ENCODE measurements at places on chromosomes 6 and 20.

GRCh38 chr6:56445818-56446217 is 196.9 kb downstream of the DST start:
- DNase-seq = no peak

- DNase-seq = no peak
These were observed 85.3 kb downstream of the PTPN1 start for GRCh38 chr20:50595433-50595895.

DNA sequence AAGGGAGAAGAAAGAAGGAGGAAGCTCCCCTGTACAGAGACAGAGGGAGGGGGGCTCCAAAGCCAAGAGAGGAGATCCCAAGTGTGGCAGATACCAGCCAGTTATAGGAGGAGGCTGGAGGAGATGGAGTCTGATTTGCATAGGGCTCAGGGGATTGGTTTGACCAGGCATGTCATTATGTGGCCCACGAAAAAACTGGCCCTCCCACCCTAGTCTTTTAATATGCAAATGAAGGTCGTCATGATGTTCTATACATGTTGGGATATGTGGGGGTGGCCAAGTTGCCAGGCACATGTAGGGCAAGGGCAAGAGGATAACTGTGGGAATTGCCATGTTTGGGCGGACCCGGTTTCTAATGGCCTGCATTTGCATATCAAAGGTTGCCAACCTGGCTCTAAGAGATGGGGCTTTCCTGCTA is 17.6 kb upstream of the ZFP64 start:
- DNase-seq = no peak

- DNase-seq = no peak
These were observed 38.3 kb downstream of the FAM120B start for GRCh38 chr6:170344631-170345576.

DNA sequence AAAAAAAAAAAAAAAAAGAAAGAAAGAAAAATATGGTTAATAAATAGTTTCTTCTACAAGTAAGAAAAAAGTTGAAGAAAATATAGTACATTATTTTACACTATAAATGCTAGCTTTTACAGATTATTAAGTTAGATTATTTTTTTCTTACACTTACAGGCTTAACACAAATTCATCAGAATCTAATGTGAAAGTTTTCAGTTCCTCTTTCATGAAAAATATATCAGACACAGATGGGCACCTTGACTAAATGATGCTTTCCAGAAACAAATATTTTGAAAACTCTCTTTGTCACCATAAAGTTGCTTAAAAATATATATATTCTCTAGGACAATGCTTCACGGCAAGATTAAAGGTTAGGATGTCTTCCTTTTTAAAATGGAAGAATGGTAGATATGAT is 321.8 kb upstream of the HSF2 start:
- no peak for DNase-seq

DNA sequence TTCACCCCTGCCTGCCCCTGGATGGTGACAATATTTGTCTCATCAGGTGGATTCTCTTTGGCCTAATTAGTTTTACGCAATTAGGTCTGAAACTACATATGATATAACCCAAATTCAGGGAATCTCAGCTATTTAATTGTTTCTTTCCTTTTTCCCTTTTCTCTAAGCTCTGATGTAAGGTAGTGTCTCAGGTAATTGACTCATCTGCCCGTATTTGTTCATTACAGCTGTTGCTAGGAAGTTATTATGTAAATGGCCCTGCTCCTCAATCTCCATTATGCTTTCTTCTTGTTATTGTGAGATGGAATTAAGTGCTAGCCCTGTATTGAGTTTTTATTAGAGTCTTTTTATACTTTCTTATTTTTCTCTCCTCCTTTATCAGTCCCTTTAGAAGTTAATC is 378.2 kb upstream of the ARID1B start:
- no peak for DNase-seq

GRCh38 chr6:86937219-86938079 is at the start of gene HTR1E:
Gene HTR1E, plus strand, starts transcription at chr6:86937528. Its CDS starts 77,807 bp downstream, at chr6:87015335.
- DNase-seq = peak; percentile 67

GRCh38 chr20:56683077-56683865 is 54.2 kb downstream of the TFAP2C start:
- DNase-seq = no peak

- DNase-seq = no peak
These were observed 20.8 kb downstream of the DUSP22 start for GRCh38 chr6:313087-313486.

GRCh38 chr6:2961506-2961905 is 9.9 kb downstream of the SERPINB6 start:
- no peak for DNase-seq

DNA sequence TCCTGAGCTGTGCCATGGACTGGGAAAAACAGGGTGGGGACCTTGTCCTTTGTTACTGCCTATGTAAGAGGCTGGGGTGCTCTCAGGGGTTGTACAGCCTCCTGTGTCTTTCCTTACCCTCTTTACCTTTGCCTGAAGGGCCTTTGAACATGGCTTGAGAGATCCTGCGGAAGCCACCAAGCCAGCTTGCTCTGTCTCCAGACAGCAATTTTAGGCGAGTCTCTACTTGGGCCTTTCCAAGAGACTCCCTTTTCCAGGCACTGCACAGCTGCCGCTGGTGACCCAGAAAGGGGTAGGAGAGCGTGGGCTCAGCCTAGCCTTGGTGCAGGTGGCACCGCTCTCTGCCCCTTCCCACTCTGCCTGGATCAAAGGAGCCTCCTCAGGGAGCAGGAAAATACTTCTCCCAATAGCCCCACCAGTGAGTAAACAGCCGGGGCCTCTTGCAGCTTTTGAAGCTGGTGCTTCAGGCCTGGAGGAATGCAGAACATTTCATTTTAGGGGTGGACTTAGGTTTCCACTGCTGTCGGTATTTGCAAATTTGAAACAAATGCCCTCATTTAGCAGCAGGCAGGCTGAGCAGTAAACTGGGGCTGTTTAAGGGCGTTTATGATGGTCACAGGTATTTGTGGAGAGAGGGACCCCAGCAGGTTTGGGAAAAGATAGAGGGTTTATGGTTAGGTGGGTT is 13.9 kb downstream of the PTK7 start:
- no peak for DNase-seq

- no peak for DNase-seq
These were observed 306.3 kb downstream of the PHF3 start for GRCh38 chr6:63941747-63942470.

DNA sequence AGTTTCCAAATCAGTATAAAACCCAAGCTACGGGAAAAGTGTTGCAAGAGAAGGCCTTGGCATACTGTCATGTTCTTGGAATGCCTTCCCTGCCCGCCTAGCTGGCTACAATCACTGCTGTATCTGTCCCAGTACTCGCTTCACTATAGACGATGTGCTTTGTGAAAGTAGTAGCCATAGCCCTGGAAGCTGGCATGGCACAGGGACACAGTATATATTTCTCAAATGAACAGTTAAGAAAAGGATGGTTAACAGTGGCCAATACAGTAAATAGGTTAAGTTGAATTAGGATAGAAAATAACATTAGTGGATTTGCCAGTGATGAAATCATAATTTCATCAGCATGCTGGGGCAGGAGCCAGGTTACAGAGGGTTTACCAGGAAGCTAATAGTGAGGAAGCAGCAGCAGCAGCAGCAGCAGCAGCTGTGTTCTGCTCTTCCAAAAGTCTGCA is 499.3 kb downstream of the CDKAL1 start:
- DNase-seq = no peak

DNA sequence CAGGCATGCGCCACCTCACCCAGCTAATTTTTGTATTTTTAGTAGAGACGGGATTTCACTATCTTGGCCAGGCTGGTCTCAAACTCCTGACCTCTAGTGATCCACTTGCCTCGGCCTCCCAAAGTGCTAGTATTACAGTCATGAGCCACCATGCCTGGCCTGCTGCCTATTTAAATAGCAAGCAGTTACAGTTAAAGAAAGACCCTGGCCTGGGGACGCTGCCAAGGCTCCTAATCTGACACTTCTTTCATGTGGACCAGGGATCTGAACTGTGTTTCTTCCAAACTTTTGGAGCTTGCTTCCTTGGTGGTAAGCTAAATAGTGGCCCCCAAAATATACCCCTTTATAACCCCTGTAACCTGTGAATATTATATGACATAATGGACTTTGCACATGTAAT is 15.3 kb downstream of the PPARD start:
- DNase-seq = no peak

- no peak for DNase-seq
These were observed 53.8 kb upstream of the CCDC28A start for GRCh38 chr6:138719744-138720143.

- DNase-seq = no peak
These were observed 14.4 kb upstream of the FOXO3 start for GRCh38 chr6:108546079-108547049.

GRCh38 chr6:156057869-156058268 is 602.2 kb upstream of the NOX3 start:
- DNase-seq = no peak

GRCh38 chr6:68636666-68637065 is 1.6 kb downstream of the ADGRB3 start:
- DNase-seq = no peak

- no peak for DNase-seq
These were observed 147.0 kb downstream of the IPCEF1 start for GRCh38 chr6:154209555-154209954.

DNA sequence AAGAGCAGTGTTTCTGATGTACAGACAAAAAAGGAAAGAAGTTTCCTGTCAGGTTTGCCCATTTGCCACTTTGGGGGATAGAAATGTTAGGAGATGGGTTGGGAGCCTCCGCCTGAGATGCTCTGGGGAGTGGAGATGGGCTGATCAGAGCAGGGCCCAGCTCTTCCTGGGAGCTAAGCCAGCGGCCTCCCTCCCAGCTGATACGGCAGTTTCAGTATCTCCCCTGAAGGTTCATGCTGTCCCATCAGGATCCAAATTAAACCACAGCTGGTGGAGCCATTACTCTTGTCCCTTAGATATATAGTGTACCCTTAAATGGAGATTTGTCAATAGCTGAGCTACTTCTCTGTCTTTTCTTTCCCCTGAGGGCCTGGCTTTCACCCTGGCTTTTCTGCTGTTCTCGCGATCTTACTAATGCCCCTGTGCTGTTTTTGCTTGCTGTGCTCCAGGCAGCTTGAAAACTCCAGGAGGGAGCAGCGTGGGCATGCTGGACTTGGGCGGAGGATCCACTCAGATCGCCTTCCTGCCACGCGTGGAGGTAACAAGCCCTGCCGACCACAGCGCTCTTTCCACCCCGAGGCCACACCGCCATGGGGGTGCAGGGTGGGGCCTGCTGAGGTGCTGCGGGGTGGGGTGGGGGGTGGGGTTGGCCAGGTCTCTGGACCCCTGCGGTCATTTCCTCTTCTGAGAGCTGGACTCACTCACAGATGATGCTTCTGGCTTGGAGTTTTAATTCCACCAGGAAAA is 20.9 kb downstream of the ENTPD6 start:
- DNase-seq = no peak

DNA sequence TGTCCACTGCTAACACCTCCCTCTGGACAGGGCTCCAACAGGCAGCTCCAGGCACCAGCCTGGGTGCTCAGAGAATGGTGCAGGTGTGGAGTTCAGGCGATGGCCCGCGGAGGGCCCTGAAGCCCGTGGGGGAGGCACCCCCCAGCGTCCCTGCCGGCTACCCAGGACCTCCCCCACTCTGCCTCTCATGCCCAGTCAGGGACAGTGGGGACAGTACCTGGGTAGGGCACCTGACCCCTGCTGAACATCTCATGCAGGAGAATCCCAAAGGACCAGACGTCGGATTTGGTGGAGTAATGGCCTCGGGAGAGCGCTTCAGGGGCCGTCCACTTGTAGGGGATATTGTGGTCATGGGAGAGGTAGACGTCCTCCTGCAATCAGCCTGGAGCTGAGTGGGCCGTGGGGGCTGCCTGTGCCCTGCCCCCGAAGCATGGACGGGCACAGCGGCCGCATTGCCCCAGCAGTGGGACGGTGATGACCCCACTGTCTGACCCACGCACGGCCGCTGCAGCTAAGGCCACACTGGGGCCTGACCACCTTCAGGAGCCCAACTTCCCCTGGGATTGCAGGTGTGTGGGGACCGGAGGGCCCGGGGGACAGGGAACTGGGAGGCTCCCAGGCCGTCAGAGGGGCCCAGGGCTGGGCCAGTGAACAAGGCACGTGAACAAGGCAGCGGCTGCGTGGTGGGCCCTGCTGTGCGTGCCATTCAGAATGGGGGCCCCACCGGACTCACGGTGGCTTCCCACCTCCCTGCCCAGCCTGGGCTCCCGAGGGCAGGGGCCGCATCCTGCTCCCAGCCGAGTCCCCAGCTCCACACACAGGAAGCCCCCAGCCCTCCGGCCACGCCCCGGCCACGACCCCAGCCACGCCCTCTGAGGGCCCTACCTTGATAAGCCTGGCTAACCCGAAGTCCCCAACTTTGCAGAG is 7.1 kb downstream of the PTK6 start:
- no peak for DNase-seq

DNA sequence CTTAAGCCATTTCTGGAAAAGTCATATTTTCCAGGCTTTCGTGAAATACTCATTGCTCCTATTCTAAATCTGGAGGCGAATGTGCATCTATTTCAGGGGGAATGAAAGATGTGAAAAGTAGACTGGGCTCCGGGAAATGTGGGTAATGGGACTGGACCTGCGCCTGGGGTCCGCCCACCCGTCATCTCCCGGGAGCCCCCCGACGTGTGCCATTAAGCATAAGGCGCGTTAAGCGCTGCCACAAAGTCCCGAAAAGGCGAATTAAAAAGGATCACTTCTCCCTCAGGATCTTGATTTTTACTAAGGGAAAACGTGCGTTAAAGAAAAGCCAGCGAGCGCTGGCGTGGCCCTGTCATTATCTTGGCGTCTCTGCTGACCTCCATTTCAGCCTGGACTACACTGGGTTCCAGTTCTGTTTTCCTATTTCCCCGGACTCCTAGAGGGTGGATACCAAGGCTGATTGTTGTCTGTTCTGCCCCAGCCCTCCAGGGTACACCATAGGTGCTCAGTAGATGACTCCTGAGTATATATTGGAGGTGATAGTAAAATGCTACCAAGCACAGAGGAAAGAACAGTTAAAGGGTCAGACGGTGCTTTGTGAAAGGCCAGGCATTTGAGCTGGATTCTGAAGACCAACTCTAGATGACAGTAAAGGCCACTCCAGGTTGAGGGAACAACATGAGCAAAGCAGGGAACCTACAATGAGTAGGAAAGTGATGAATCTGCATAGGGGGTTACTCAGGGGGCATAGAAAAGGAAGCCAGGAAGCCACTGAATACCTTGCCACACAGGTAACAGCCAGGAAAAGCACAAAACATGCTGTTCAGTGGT is 89.2 kb upstream of the ARID1B start:
- peak; percentile 70 for DNase-seq

GRCh38 chr6:159826004-159826403 is 25.9 kb downstream of the PNLDC1 start:
- DNase-seq = no peak

GRCh38 chr6:7104752-7105151 is 3.0 kb upstream of the RREB1 start:
- DNase-seq = no peak

- DNase-seq = no peak
These were observed 124.2 kb upstream of the GMDS start for GRCh38 chr6:2369606-2370005.

- no peak for DNase-seq
These were observed 59.5 kb downstream of the LYRM4 start for GRCh38 chr6:5201271-5201670.

GRCh38 chr6:43628393-43629103 is 516 bp downstream of the GTPBP2 start:
- DNase-seq = peak; percentile 47

All from HuH-7.5 (cell line).